ENCODE measurements at places on chromosomes 4 and X.

DNA sequence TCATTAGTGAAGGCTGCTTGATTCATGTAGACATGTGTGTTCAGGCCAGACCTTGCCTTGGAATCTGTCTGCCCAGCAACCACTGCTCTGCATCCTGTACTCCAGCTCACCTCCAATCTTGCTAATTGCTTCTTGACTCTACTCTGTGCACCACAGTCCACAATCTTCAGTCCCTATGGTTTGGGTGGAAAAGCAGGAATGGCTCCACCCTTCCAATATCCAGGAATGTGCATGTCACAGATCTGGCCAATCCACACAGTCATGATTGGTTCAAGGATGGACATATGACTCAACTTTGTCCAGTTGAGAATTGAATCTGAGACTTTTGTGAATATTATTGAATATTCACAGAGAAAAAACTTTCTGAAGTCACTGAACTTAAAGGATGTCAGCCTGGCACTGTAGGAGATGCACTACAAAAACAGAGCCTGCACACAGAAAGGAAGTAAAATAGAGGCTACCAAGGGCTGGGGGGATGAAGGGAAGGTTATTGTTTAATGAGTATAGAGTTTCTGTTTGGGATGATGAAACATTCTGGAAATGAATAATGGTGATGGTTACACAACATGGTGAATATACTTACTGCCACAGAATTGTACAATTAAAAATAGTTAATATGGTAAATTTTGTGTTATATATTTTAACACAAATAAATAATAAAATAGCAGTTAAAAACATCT lies 161.3 kb upstream of the USP38 start:
- DNase-seq, result peak; percentile 14

DNA sequence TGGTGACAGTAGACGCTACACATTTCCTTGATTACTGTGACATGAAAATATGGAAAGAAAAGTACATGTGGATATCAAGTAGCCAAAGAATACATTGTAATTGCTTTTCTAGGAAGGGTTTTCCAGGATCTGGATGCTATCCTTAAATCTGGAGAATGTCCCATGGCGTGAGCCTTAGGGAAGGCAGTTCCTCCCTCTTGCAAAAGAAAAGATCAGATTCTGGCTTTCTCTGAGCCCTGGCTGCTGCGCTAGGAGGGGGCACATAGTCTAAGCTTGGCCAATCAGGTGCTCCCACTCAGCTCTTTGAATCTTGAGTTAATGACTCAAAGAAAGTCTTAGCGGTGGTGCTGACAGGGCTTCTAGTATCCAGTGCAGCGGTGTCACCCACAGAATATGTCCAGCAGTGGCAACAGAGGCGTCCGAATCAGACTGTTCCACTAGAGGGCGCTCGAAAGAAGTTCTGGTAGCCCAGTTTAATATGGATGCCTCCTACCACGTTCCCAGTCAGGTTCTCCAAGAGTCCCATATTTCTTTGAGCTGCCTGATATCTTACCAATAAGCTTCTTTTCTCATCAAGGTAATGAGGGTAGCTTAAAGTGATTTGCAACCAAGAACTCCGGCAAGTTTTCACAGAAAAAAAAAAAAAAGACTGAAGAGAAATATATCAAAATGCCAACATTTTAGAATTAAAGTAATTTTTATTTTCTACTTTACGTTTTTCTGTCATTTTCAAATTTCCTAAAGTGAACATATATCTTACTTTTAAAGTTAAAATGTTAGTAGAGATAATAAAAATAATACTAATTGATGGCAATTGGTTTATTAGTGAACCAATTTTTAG lies 213.4 kb upstream of the S100G start:
- DNase-seq, result peak; percentile 71

- DNase-seq, result no peak
These were observed 82.6 kb downstream of the FAM53A start for GRCh38 chr4:1601533-1601835.

GRCh38 chrX:12611471-12611870 lies 179.7 kb upstream of the PRPS2 start:
- no peak for DNase-seq

DNA sequence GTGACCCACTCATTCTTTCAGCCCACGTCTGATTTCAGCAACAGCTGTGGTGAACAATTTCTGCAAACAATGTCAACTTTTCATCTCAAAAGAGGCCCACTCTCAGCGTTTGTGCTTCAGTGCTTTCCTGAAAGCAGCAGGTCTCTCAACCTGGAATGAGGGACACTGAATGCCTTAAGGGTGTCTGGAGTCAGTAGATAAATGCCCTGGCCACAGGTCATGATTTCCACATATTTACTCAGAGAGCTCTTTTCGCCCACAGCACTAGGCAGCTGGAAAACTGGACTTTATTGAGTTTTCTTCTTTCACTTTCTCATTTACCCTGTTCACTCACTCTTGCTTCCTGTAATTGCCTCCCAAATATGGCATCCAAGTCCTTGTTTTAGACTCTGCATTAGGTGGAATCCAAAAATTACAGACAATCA lies 52.8 kb downstream of the NPFFR2 start:
- DNase-seq, result no peak

GRCh38 chrX:16464369-16464768 lies 185.6 kb upstream of the S100G start:
- no peak for DNase-seq

- DNase-seq, result peak; percentile 96
These were observed 60.2 kb upstream of the CBR4 start for GRCh38 chr4:169070071-169070894.

- no peak for DNase-seq
These were observed 99.7 kb downstream of the AFF2 start for GRCh38 chrX:148600131-148600530.

- no peak for DNase-seq
These were observed 3.4 kb downstream of the GPR78 start for GRCh38 chr4:8583655-8584025.

DNA sequence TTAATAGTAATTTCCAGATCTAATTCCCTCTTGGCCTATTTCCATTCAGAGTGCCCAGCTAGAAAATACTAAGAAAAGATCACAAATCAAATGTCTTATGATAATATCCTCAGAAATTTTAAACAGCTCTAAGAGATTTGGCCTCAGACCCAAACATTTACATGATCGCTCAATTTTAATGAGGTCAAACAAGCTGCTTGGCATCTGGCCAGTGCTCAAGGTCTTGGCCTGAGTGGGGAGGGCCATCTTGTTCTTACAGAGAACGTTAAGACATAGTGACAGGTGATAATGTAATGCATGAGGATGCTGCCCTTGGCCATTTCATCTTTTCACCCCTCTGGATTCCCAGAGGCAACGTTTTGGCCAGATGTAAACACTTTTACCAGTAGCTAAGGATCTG lies 159.2 kb upstream of the SLC7A11 start:
- DNase-seq, result peak; percentile 23

DNA sequence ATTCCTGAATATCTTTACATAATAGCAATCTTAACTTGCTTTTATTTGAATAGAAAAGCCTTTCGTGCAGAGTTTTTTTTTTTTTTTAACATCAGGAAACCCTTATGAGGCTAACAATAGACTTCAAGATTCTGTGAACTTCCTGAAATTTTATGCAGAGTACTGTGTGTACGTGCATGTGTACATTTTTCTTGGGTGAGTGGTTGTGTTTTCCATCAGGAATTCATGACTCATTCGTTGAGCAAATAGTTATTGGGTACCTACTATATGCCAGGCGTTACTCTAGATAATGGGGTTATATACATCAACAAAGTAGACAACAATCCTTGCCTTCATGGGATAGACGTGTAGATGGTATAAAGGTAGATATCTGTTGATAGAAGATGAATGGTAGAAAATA lies 59.1 kb downstream of the MRPL1 start:
- DNase-seq, result peak; percentile 96

DNA sequence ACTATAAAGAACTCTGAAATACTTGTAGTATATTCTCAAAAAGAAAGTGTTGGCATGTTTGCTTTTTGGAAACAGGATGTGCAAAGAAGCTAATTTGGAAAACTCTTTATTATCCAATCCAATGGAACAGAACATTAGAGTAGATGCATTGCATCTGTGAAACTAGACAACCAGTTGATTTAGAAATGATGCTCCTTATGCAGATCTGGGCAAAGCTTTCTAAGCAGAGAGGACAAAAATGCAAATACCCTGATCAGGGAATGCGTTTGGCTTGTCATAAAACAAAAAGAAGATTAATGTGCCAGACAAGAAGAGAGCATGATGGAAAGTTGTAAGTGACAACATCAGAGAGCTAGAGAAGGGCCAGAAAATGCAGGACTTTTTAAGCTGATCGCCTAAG lies 142.3 kb downstream of the RCHY1 start:
- no peak for DNase-seq

GRCh38 chrX:28628120-28628519 lies 40.9 kb downstream of the IL1RAPL1 start:
- DNase-seq, result no peak

GRCh38 chr4:174086829-174087799 lies 196.4 kb downstream of the FBXO8 start:
- no peak for DNase-seq
